CD8-positive, alpha-beta memory T cell (primary cell): ENCODE measurements at places on chromosomes 5 and 9.

- DNase-seq = no peak
Observed at GRCh38 chr9:126617003-126617822, 3.5 kb downstream of the LMX1B start.

- no peak for DNase-seq
Observed at GRCh38 chr9:7298123-7298522, 501.5 kb downstream of the DMAC1 start.

- DNase-seq = no peak
Observed at GRCh38 chr9:259405-260404, 45.0 kb downstream of the DOCK8 start.

GRCh38 chr9:1938675-1939170, 76.4 kb upstream of the SMARCA2 start:
- DNase-seq = no peak

DNA sequence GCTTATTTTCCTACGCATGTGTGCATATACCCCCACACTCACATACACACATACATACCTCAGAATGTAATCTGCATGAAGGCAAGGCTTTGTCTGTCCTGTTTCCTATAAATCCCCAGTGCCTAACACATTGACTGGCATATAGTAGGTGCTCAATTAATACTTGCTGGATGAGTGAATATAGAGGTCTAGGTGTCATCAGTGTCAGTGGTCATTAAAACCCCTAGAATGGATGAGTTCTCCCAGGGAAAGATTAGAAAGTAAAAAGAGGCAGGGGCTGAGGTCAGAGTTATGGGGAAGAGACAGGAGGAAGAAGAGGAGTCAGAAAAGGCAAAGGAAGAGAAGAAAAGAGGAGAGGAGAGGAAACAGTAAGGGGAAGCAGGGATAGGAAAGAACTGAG, 4.7 kb downstream of the CPLX2 start:
- DNase-seq = no peak

GRCh38 chr5:80191991-80192398, 63.9 kb downstream of the SERINC5 start:
- peak; percentile 68 for DNase-seq

GRCh38 chr9:4939118-4939561, 45.9 kb upstream of the JAK2 start:
- no peak for DNase-seq

GRCh38 chr9:98074115-98074990, 17.8 kb downstream of the NANS start:
- DNase-seq = peak; percentile 67

GRCh38 chr9:125932012-125932411, 184.8 kb downstream of the PBX3 start:
- no peak for DNase-seq

GRCh38 chr5:170466988-170467707, 36.7 kb upstream of the KCNIP1 start:
- no peak for DNase-seq

GRCh38 chr9:89325733-89326132, 7.4 kb downstream of the SECISBP2 start:
- no peak for DNase-seq

DNA sequence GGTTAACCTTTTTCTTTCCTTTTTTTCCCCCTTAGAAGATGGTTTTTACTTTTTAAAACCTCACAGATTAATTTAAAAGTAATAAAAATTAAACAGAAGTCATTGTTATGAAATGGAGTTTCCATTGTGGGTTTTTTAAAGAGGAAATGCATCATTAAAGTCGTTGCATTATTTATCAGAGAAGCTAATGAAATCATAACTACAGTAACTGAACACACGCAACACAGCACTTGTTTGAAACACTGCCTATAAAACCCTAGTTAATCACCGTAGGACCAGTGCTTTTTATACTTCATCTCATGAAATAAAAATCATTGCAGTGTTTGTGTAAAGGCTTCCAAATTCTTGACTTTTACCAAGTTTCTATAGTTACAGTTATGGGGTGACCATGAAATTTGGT, 82.4 kb upstream of the NTRK2 start:
- no peak for DNase-seq

GRCh38 chr5:167793700-167794099, 497.7 kb upstream of the WWC1 start:
- no peak for DNase-seq

DNA sequence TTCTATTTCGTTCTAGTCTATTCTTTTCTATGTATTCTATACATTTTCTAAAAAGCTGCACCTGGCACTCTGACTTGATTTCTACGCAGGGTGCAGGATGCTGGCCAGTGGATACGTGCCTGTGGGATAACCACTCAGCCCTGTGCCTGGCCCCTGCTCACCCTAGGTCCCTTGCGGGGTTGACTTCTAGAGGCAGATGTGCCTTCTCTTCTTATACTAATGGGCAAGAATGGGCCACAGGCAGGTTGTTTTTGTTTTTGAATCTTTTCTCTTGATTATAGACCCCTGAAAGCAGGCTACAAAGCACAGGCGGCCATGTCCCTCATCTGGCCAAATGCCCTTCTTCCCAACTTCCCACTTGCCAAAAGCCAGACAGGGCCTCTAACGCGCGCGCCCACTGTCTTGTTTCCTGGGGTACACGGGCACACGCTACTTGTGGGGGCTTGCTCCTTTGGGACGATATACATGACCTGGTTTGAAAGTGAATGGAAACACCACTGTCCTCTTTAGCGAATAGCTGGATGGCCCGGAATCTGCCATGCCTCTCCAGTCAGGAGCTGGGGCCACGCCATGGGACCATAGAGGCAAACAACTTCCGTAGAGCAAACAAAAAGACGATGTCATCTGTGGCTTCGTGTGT, 162.7 kb upstream of the IRX2 start:
- no peak for DNase-seq

DNA sequence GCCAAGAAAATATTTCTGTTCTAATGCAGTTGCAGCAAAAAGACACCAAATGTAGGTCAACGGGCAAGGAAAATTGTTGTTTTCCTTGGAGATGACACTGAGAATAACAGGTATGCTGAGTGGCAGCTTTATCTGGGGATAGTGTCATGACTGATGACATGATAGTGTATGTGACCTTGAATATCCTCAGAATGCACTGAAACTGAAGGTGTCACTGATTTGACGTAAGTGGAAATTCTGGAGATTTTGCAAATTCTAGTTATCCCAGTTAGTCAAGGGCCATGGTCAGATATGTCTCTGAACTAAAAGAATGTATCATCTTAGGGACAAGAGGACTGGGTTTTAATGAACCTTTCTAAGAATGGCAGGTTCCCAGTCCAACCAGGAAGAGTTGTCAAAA, 138.0 kb upstream of the C9orf72 start:
- DNase-seq = no peak

GRCh38 chr5:148125641-148126040, 42.7 kb upstream of the SPINK14 start:
- no peak for DNase-seq

GRCh38 chr9:96522366-96522765, 72.4 kb downstream of the HABP4 start:
- DNase-seq = no peak

DNA sequence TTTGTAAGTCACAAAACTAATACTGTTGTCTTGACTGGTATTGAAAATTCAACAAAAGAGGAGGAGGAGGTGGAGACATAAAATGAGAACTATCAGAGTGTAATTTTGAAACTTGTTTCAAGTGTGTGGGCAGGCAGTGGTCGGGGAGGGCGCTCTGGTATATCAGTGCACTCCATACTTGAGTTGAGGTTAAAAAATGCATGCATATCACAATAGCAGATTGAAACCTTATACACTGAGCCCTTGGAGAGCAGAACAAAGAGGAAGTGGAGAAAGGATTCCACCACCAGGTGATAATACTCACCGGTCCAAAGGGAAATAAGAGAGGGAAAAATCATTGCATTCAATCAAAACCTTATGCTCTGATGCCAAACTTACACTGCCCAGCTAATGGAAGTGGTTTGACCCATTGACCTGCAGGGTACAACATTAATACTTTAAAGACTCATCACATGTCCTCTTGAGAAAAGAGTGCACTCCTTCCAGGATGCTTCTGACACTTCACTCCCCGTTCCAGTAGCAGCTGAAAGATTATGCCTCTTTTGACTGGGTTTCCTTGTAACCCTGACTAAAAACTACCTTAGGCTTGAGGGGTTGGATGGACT, 79.5 kb upstream of the FAM169A start:
- DNase-seq = no peak

- no peak for DNase-seq
Observed at GRCh38 chr5:75512383-75513074, 838 bp downstream of the POLK start.

DNA sequence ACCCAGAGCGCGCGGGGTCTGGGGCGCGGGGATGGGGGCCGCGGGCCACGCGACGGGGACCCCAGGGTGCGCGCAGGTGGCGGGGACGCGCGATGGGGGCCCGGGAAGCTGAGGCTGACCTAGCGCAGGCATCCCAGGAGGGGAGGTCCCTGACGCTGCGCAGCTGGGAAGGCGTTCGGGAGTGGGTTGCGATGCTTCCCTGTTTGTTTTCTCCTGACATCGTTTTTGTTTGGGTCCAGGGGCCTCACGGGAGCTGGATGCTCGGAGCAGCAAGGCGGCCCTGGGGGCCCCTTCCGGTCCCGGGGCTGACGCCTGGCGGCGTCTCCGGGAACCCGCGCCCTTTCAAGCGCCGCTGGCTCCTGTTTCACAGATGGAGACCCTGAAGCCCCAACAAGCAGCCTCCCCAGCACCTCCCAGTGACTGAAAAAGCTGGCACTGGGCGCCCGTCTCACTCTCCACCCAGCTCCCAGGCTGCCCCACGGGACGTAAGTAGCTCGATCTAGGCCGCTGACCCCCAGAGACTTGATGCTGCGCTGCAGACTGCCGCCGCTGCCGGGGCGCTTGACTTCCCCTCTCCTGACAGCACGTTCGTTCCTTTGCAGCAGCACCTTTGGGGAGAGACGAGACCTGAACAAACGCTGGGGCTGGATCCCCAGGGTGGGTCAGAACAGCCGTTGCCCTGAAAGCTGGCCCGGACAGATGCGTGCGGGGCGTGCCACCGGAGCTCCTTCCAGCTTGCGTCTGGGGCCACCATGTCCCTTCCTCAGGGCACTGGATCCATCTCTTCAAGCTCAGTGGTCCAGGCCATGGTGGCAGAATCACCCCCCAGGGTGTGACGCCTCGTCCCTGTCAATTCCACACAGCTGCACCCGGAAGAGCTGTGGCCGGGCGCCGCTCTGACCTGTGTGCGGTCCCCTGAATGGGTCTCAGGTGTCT, 593 bp downstream of the BRD3OS start:
- peak; percentile 31 for DNase-seq

GRCh38 chr5:39452846-39453245, 28.1 kb upstream of the DAB2 start:
- no peak for DNase-seq

- DNase-seq = no peak
Observed at GRCh38 chr9:106953174-106953573, 90.2 kb downstream of the ZNF462 start.

- no peak for DNase-seq
Observed at GRCh38 chr5:66912787-66913186, 283.8 kb downstream of the CD180 start.

- DNase-seq = no peak
Observed at GRCh38 chr9:110161940-110162339, 46.0 kb downstream of the C9orf152 start.

- DNase-seq = no peak
Observed at GRCh38 chr5:176157656-176158055, 80.6 kb upstream of the SIMC1 start.

DNA sequence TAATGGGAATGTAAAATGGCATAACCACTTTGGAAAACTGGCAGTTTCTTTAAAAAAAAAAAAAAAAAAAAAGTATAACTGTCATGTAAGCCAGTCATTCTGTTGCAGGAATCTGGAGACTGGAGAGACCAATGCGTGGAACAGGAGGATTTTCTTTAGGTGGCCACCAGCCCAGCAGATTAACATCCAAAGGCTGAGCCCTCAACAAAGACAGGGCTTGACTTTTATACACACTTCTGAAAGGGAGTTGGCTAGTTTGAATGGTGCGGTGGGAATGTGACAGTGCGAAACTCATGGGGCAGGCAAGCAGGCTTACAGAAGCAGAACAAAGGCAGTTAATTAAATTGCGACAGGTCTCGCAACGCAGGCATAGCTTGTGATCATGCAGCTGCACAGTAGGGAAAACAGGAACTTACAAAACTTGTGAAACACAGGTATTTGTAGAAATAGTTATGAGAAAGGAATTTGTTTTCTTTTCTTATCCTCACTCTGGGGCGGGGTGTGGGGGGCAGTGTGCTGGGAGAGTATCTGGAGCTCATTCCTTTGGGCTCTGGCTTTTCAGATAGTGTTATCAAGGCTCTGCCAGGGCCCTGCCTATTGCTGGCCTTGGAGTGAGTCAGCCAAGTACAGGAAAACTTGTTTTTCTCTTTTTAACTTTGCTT, 12.0 kb downstream of the UIMC1 start:
- DNase-seq = no peak

DNA sequence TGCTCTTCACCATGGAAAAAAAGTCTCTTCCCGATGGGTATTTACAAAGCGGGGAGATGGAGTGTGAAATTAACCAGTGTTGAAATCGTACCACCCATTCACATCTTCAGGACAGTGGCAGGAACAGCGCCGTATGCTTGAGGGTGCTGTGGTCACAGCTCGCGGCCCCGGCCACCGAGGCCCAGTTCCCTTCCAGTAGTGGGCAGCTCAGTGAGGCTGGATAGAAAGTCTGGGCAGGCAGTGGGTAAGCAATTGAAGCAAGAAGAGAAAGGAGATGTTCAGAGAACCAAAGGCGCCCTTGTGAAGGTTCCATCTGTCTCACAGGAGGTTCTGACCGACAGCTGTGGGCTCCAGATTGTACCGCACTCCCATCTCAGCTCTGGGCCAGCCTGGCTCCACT, 59.1 kb downstream of the SECISBP2 start:
- no peak for DNase-seq

GRCh38 chr5:110549301-110549700, 177.2 kb downstream of the TMEM232 start:
- DNase-seq = no peak

- DNase-seq = no peak
Observed at GRCh38 chr9:75054368-75055001, 26.4 kb upstream of the CARNMT1 start.

GRCh38 chr9:119961774-119962424, 592.7 kb upstream of the BRINP1 start:
- DNase-seq = no peak

- no peak for DNase-seq
Observed at GRCh38 chr9:91494751-91495150, 71.1 kb upstream of the NFIL3 start.

- no peak for DNase-seq
Observed at GRCh38 chr9:123426406-123426805, 70.4 kb downstream of the CRB2 start.

DNA sequence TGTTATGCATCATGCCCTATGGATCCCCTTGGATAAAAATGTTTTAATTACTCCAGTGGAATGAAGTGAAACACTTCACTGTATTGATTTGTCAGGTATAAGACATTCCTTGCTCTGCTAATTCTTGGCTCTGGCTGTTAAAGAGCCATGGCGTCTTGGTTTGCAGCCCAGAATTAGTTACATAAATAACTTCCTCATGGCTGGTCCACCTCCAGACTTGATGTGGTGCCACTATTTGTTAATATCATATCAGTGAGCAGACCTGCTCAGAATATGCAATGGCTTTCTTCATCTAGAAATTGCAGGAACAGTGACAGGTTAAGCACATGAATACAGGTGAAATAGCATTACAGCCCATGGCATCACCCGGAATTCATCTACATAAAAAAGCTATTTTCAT, 446.9 kb upstream of the GRIN3A start:
- DNase-seq = no peak
